ENCODE measurements at places on chromosomes 5 and 9.

DNA sequence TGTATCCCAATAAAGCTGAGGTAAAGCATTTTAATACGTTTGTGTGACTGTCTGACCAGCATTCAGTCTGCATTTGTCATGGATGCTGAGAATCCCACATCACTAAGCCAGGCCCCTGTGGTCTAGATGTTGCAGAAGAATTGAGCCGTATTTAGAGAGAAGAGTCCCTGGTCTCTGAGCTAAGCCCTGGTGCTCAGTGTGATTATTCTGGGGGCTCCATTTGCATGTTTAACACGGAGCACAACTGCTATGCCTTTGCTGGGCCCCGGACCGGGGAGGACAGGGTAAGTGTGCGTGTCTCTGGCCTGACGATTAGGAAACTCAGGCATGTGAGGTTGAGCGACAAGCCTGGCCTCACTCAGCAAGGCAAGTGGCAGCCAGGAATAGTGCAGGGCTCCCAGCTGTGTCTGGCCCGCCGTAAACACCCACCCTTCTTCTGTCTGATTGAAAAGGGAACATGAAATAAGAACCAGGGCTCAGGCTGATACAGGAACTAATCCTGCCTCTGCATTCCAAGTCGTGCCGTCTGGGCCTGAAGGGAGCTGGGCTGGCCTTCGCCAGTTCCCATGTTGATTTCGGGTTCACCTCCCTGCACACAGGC lies 22.3 kb downstream of the FAM78A start:
- DNase-seq, result no peak

DNA sequence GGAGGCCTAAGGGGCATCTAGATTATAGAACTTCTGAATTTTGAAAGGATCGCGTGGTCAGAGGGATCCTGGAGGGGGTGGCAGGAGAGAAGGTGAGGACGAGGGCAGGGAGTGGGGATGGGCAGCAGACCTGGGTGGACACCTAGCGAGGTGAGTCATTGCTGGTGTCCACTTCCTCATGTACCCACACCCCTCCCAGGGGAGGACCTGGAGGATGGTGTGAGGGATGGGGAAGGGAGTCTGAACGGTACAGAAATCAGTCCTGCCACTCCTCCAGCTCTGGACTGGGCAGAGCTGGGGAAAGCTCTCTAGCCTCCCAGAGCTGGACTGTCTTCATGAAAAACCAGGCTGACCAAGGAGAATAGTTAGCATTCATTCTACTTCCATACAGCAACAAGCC lies 46.9 kb downstream of the TMOD1 start:
- no peak for DNase-seq

GRCh38 chr5:125011419-125011818 lies 265.0 kb upstream of the ZNF608 start:
- DNase-seq, result no peak

- no peak for DNase-seq
Measured at GRCh38 chr9:69265891-69266290, 59.1 kb upstream of the ENTREP1 start.

DNA sequence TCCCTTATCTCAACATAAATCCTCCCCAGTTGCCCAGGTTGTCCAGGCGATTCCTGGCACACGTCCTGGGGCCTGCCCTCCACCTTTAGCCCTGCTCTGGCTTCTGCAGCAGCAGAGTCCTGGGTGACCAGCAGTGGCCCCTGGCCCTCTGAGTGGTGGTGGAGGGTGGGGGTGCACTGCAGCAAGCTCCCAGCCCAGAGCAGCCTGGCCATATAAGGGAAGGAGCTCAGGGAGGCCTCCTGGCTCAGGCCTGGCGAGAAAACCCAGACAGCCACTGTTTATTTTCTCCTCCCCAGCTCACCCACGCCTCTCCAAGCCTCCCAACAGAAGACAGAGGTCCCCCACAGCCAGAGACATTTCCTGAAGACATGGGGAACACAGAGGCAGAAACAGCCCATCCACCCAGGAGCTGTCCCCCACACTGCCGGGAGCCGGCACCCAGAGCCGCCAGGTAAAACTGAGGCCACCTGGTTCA lies 44.7 kb upstream of the IL17B start:
- DNase-seq, result no peak

DNA sequence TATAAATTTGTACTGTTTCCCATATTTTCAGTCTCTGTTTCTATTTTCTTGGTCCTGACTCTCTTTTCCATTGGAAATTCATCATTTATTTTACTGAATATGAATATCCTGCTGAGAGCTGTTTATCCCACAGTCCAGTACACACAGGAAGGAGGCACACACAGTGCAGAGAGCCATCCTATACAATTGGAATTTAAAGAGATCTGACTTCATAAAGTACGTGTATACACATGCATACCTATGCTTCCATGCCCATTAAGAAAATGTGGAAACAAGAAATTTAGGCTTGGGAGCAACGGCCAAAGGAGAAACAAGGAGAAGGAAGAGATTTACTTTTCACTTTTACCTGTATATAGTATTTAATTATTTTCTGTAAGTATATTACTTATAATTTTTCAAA lies 99.2 kb downstream of the NFIB start:
- no peak for DNase-seq

GRCh38 chr9:88753691-88754367 lies 218.9 kb downstream of the NXNL2 start:
- DNase-seq, result no peak

- no peak for DNase-seq
Measured at GRCh38 chr5:145221416-145221815, 613.7 kb downstream of the PRELID2 start.

DNA sequence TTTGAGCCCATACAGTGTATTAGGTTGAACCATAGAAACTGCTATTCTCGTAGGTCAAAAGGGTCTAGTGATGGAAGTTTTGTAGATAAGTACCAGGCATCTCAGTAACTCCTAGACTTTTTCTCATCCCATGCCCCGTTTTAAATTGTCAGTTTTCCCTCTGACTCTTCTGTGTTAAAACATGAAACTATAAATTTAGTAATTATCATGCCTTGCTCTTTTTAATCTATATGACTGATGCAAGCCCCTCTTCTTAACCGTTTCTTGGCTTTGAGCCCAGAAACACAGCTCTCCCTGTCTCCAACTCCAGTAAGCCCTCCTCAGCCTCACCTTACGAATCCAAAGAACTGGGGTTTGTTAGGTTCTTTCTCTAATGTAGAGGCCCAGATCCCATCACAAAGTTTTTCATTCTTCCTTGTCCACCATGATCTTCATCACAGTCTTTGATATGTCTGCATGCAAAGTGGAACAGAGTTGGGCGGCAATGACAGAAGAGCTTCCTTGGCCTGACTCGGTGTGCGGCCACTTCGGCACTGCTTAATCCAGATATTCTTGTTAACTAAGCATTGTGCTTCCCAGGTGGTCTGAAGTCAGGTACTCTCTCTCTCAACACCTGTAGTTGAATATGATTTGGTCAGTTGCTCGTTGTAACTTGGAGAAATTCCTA lies 21.1 kb downstream of the RGMB start:
- DNase-seq, result no peak

- no peak for DNase-seq
Measured at GRCh38 chr9:88092797-88093331, 45.4 kb downstream of the SPATA31C2 start.

GRCh38 chr5:36389245-36389644 lies 87.5 kb upstream of the RANBP3L start:
- no peak for DNase-seq

GRCh38 chr5:72185496-72186329 lies 78.4 kb downstream of the MAP1B start:
- DNase-seq, result no peak

DNA sequence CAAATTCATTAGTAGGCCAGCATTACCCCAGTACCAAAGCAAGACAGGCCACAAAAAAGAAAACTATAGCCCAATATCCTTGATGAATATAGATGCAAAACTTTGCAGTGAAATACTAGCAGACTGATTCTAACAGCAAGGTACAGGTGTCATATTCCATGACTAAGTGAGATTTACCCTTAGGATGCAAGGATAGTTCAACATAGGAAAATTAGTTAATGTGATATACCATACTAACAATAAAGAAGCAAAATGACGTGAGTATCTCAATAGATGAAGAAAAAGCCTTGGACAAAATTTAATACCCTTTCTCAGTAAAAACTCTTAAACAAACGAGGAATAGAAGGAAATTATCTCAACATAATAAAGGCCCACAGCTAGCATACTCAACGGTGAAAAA lies 13.3 kb downstream of the ZNF131 start:
- DNase-seq, result no peak

DNA sequence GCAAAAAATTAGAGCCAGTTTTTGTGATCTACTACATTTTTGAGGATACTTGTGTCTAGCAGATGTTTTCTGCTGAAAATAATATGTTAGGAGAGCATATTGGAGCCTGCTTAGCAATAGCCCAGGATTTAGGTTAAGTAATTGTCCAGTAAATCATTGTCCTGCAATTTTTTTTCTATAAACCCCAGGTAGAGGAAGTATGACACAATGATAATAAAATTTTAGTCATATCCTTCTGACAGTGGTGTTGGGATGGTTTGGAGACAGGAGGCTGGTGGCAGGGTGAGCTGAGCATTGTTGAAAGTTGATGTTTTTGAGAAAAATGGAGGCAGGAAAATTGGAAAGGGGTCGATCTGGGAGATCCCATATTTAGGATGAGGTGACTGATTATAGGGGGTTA lies 3.5 kb downstream of the SNCAIP start:
- no peak for DNase-seq

DNA sequence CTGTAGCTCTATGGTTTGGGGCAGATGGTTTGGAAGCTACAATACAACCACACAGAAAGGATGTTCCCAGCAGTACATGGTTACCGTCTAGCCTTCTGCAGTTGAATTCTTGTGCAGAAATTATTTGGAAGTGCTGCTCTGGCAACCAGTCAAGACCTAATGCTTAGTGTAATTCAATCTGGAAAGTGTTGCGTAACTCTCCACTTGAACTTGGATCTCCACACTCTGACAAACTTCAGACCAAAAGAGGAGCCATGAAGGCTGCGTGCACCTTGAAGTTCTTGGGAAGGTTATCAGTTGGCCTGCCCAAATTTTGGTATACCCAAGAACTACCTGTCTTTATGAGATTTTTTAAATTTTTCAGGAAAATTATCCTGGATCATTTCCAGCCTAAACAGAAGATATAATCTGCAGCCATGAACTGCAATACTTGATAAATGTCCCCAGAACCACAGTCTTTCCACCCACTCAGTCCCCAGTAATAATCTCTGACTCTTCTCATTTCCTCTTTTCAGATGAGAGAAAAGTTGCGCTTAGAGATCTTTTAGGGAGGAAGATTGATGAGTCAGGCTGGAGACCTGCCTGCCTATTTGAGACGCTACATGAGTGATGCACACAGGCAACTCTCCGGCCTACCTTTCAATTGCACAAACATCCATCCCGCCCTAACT lies 159.9 kb downstream of the FANCC start:
- DNase-seq, result no peak

DNA sequence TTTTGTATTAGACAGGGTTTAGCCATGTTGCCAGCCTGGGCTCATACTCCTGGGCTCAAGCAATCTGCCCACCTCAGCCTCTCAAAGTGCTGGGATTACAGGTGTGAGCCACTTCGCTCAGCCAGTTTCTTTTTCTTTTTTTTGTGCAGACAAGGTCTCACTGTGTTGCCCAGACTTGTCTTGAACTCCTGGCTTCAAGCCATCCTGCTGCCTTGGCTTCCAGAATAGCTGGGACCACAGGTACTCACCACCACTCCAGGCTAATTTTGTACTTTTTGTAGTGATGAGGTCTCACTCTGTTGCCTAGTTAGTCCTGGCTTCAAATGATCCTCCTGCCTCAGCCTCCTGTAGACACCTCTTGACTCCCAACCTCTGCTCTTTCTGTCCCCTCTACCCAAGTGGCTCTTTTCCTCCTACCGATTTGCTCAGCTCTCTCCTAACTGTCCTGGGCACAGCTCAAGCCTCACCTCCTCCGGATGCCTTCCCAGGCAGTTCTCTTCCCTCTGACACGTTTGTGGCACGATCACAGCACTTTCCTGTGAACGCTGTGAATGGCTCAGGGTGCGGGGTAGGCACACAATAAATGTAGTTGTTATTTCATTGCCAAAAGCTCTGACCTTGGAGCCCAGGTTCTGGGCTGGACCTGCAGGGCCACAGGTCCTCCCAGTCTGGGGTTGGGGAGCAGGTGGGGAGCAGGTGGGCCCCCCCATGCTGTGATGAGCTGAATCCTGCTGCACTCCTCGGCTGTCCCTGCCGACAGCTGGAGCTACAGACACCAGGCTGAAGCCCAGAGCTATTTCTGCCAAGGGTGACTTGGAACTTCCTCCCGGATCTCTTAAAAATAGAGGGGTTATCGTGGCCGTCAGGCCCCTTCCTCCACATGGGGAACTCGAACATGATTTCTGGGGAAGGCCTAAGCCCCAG lies 23.9 kb downstream of the GFI1B start:
- no peak for DNase-seq

- no peak for DNase-seq
Measured at GRCh38 chr5:112401924-112402323, 17.2 kb downstream of the EPB41L4A start.

GRCh38 chr5:72245546-72245945 lies 74.5 kb downstream of the MRPS27 start:
- no peak for DNase-seq

- DNase-seq, result no peak
Measured at GRCh38 chr5:172793577-172794488, 22.8 kb upstream of the DUSP1 start.

GRCh38 chr5:3320317-3320875 lies 275.2 kb upstream of the IRX1 start:
- no peak for DNase-seq

DNA sequence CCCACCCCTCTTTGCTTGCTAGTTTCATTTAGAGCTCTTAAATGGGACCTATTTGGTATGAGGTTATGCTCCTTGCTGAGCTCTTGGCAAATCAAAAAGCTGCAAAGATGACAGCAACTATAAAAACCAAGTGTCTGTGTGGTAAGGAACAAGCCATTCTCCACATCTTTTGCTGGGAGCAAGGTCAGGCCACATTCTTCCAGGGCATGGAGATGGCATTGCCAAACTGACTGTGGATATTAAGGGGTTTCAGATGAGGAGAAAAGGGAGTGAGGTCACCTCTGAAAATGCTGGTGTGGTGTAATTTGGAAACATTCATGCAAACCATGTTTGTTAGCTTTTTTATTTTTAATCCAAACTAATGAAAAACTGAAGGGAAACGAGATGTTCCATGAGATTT lies 218.8 kb upstream of the IL12B start:
- DNase-seq, result no peak
